ENCODE measurements at places on chromosomes 7 and 10.

- DNase-seq, result peak; percentile 13
These were observed 650 bp downstream of the UBE2D1 start for GRCh38 chr10:58335306-58336005.

- DNase-seq, result no peak
These were observed 51.2 kb downstream of the RAPGEF5 start for GRCh38 chr7:22305706-22306105.

DNA sequence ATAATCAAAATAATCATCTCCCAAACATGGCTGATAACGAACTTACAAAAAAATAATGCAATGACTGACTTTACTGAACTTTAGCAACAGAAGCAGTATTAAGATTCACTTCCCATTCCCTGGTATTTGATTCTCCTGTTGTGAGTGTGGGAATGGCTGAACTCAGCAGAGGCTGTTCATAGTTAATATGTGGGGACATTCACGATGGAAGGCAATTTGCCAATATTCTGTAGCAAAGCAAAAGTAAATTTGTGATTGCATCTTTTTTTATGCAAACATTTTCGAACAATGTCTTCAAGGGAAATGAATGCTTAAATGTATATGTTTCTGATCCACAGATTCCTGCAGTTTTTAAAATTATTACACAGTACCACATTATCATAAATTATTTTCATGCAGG, 431.7 kb upstream of the KLF6 start:
- no peak for DNase-seq

DNA sequence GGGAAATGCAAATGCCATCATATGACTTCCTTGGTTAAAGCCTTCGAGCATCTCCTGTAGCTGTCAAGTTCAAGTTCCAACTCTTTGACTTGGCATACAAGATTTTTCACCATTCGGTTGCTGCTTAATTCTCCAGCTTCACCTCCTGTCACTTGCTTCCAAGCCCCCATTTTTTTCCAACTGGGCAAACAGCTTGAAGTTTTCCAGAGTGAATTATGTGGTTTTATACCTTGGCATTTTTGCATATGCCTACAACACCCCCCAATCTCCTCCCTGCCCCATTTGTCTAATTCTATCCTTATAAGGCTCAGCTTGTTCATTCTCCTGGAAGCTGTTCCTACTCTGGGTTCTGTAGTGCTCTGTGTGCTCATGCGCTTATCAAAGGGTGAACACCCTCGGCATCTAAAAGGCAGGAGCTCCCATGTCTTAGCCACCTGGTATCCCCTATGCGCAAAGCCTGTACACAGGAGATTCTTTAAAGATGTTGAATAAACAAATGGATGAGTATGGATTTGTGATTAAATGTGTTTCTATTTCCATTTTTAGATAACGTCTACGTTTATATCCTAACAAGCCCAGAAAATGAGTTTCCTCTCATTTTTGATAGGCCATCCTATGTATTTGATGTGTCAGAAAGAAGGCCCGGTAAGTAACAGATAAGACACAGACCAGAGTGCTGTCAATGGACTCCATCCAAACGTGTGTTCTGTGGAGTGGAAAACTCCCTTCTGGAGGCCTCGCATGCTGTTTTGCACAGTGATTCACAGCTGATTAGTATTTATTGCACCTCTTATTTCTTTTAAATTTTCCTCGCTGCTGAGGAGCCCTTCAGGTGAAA, 52.5 kb downstream of the CDHR3 start:
- DNase-seq, result no peak

GRCh38 chr7:8481752-8482446, 48.5 kb downstream of the NXPH1 start:
- DNase-seq, result no peak

DNA sequence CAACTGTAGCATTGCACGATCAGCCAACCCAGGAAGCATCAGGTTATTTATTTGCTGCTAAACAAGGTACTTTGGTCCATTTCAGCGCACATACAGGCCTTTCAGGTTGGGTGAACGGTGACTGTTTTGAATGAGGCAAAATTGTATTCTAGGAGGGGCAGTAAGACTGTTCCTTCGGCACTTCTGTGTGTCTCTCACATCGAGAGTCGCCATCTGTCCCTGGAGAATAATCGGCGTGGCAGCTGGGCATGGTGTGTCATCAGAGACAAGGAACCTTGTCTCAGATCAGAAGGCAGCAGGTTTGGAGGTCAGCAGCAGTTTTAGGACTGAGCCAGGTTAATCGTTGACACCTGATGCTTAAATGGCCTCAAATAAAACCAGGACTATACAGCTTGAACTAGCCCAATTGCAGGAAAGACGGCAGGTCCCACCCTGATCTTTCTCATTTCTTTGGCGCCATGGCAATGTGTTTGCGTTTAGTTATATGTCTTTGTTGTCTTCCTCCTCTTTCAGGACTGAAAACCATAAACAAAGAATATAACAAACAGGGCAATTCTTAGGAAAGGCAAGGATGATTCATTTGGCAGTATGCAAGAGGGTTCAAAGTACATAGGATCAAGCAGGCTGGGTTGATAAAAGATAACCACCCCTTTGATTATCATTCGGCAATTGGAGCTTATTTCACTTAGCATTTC, 92.0 kb upstream of the PRR15 start:
- no peak for DNase-seq

GRCh38 chr7:13117103-13117502, 429.7 kb downstream of the ARL4A start:
- no peak for DNase-seq

GRCh38 chr7:78487464-78487863, 688.9 kb downstream of the PHTF2 start:
- no peak for DNase-seq

DNA sequence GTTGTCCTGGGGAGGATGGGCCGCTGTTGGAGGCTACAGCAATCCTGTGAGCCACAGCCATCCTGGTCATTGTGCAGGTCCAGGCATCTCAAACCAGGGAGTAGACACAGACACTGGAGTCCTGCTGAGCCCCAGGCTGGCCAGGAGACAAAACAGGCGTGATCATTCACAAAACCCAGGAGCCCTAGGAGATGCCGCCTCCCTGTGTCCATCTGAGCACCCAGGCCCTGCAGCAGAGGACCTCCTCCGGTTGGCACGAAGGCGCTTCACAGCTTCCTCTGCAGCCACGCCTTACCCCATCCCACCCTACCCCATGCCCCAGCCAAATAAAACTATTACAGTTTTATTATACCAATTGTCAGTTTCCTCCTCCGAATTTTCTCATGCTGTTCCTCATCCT, 183.6 kb downstream of the PLXNA4 start:
- no peak for DNase-seq

DNA sequence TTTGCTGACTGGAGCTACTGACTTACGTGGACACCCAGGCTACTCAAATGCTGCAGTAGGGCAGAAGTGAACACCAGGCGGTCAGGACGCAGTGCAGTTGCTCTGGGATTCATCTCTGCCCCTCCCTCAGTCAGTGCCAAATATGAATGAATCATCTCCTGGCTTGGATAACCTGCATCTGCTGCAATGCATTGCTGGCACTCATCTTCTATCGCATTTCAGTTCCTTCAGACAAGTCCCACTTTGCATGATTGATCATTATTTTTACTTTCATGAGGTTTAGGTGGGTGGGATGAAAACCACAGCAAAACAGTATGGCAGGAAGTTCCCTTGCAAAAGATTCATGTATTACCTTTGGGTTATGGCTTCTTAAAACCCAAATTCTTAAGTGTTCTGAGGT, 224.6 kb upstream of the NRP1 start:
- no peak for DNase-seq

GRCh38 chr7:1193593-1194424, 33.8 kb upstream of the ZFAND2A start:
- DNase-seq, result no peak

- DNase-seq, result no peak
These were observed 73.9 kb upstream of the NMT2 start for GRCh38 chr10:15242261-15242840.

DNA sequence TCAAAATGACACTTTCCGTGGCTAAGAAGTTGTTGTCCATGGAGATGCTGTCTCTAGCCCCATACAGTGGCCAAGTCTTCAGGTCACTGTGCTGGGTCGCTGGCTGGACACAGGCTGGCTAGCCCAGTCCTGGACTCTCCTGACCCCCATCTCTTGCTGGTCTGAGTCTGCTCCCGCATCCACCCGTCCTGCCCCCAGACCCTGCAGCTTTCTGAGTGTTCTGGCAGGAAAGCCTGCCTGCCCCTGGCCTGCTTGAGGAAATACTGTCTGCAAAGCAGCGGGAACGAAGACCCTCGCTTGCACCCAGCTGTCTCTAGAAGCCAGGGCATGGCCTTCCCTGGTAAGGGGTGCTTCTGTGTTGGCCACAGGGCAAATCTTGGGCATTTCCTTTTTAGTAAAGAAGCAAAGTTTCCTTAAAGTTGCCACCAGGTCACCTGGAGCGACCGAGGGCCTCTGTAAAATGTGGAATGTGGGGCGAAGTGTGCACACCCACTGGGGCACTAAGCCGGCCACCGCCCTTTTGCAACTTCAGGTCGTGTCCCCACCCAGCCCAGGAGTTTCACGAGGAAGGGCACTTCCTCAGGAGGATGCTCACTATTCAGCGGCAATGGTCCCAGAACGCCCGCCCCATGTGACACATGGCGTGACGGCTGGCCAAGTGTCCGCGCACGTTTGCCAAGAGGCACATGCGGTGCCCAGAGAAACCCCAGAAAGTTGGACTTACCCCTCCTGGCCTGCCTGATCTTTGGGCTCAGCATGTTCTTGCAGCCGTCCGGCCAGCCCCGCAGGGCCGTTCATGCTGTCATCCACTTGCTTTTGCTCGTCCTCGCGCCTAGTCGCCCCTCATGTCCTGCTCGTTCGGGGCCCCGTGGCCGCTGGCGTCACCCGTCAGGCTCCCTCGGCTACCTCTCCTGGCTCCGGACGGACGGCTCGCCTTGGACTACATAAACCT, 558 bp downstream of the ARHGAP22 start:
- DNase-seq, result no peak

GRCh38 chr10:112135604-112136003, 48.0 kb downstream of the GPAM start:
- no peak for DNase-seq

DNA sequence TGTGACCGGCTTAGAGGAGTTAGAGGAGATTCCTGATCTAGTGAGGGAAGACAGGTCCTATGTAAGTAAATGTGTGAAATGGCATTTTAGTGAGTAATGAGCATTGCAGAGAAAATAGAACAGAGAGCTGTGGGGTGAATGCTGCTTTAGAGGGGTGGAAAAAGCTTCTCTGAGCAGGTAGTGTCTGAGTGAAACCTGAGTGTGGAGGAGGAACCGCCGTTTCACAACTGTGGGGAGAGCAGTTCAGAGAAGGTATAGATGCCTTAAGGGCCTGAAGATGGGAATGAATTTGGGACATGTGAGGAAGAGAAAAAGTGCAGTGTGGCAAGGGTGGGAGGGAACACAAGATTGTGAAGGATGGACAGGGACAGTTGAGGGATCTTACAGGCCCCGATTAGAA, 21.6 kb downstream of the FBH1 start:
- DNase-seq, result no peak

DNA sequence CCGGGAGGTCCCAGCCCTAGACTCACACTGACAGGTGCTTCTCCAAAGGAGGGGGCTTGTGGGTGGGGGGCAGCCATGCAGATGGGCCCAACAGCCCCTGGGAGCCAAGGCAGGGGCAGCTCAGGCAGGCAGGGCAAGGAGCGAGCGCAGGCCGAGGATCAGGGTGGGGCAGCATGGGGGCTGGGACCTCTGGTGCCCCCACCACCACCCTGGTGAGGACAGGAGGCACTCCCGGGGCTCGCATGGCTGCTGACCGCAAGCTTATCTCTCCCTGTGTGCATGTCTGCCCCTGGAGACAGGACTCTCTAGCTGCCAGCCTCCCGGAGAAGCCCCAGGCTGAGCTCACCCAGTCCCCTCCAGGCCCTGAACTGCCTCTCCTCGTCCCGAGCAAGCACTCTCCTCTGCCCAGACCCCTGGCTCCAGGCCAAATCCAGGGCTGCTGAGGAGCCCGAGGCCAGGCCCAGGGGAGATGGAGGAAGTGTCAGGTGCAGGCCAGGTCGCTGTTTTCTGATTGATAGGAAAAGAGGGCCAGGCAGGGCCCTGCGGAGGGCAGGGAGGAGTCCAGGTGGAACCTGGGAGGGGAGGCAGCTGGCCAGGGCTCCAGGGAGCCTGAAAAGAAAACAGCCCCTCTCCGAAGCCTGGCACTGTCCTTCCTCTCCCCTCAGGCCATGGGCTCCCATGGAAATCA, 39.0 kb downstream of the PDGFA start:
- no peak for DNase-seq

DNA sequence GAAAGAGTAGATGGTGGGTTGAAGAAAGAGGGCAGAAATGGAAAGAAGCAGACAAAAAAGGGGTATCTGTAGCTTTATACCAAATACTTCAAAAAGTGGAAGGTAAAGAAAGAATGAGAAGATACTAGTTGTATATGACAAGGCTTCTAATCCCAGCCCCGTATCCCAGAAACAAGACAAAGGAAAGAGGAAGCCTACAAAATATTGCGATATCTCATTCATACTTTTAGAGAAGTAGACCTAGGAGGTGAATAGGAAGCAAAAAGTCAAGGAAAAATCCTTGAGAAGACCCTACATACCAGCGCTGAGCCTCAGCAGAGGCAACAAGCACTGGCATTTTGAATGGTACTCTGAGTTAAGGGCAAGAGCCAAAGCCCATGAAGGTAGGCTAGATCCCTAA, 26.6 kb downstream of the PHTF2 start:
- DNase-seq, result no peak

DNA sequence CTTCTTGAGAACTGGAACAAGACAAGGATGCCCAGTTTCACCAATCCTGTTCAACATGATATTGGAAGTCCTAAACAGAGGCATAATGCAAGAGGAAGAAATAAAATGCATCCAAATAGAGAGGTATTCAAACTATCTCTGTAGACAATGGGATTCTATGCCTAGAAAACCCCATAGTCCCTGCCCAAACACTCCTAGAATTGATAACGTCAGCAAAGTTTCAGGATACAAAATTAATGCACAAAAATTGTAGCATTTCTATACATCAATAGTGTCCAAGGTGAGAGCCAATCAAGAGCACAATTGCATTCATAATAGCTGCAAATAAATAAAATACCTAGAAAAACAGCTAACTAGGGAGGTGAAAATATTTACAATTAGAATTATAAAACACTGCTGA, 72.5 kb downstream of the PCDH15 start:
- no peak for DNase-seq

GRCh38 chr7:68958571-68958970, 639.7 kb upstream of the AUTS2 start:
- no peak for DNase-seq

GRCh38 chr7:99642027-99642426, 25.3 kb downstream of the ZSCAN25 start:
- no peak for DNase-seq

- no peak for DNase-seq
These were observed 114.1 kb downstream of the EMX2 start for GRCh38 chr10:117656385-117657367.

- DNase-seq, result no peak
These were observed 4.5 kb downstream of the GHRHR start for GRCh38 chr7:30968294-30968693.

- no peak for DNase-seq
These were observed 9.8 kb upstream of the MAFK start for GRCh38 chr7:1520539-1521234.

DNA sequence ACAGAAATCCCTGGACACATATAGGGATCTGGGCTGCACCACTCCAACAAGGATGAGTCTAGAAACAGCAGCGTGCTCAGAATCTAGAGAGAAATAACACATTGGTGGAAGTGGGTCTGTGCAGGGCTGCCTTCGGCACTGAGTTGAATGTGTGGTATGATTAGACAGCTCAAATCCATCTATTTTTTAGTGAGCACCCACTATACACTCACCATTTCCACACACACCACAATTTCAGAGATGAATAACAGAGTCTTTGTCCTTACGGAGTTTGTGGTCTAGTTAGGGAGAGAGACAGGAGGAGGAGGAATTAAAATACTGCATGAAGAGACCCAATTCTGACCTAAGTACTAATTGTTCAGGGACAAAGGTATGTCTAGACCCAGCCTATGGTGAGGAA, 44.2 kb downstream of the JAZF1 start:
- no peak for DNase-seq
